Activated CD4-positive, alpha-beta T cell treated with anti-CD3 and anti-CD28 coated beads, Interleukin-2, amount 10 ng/mL, durations not matched to agents 7 days and 5 days (primary cell): ENCODE measurements at places on chromosomes 4 and X. TPM values are rescaled to one million over a fixed set of nuclear protein-coding genes. Genes with fewer than 3 reads are reported as not detected.

- peaks cover 4% of the 10 kb centered on the region for H3K4me1 ChIP-seq
- H3K4me3 ChIP-seq, result no peak overlapping the region
- H3K27me3 ChIP-seq, result peaks cover 19% of the 10 kb centered on the region
- peaks cover 1% of the 10 kb centered on the region for H3K36me3 ChIP-seq
Observed at GRCh38 chr4:2043396-2044118, 15.6 kb upstream of the NAT8L start.

DNA sequence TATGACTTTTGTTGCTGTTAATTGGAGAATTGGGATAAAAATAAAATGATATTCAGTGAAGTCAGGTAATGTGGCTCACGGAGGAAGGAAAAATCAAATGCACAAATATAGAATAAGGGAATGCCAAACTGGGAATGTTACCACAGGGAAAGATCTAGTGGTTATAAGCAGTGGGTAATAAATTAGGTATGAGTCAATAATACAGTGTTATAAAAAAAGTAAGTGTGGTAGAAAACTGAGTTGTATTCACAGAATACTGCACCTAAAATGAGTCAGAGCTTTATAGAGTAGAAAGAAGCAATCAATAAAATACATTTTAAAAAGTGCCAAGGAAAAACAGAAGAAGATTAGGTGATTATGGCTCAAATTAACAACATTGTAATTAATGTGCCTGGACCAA is 34.5 kb downstream of the INTS12 start:
- no peaks in the 10 kb centered on the region for H3K36me3 ChIP-seq
- H3K27me3 ChIP-seq, result peaks cover 12% of the 10 kb centered on the region
- no peak overlapping the region for H3K27ac ChIP-seq
- no peaks in the 10 kb centered on the region for H3K4me1 ChIP-seq

GRCh38 chr4:153227469-153228075 is 23.3 kb downstream of the TRIM2 start:
- H3K4me1 ChIP-seq, result peaks cover 24% of the 10 kb centered on the region
- no peak overlapping the region for H3K27ac ChIP-seq
- DNase-seq, result no peak
- peaks cover 10% of the 10 kb centered on the region for H3K36me3 ChIP-seq

DNA sequence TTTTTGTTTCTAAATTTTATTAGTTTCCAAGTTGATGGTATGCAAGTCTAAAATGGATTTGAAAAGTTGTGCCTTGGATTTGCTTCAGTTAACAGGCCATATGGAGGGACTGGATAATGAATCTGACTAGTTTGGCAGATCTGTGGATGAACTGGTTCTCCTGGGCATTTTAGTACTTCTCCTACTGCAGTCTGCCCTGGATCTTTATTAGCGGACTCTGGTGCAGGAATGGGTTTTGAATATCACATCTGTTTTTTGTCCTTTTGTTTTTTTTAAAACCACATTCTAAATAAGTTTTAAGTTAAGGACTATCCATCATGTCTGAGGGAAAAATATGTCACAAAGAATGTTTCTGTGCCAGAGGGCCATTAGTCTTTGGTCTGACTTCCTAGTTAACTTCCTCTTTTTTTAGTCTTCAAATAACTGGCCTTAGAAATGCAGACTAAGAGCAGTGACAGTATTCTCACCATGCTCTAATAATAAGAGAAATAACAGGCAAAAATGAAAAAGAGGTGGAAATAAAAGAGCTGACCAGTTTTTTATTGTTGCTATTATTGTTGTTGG is 13.9 kb upstream of the DCK start:
- H3K27ac ChIP-seq, result no peak overlapping the region
- no peak overlapping the region for H3K4me3 ChIP-seq
- H3K27me3 ChIP-seq, result no peaks in the 10 kb centered on the region
- no peaks in the 10 kb centered on the region for H3K4me1 ChIP-seq
- H3K36me3 ChIP-seq, result peaks cover 15% of the 10 kb centered on the region

DNA sequence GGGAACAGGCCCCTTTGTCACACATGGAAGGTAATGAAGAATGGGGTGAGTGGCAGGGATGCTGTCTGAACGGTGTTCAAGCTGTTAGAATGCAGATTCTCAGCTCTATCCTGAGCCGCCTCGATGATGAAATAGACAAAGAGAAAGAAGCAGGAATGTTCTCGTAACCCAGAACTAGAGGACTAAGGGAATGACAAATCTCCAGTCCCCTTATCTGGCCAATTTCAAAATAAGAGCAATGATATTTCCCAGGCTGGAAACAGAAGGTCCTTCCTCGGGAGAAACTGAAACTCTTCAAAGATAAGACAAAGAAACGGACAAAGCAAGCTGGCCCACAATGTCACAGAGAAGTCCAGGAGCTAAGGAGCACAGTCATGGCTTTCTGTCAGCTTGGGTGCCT is 29.5 kb upstream of the MTNR1A start:
- H3K4me1 ChIP-seq, result no peaks in the 10 kb centered on the region
- H3K4me3 ChIP-seq, result no peak overlapping the region
- H3K27me3 ChIP-seq, result no peaks in the 10 kb centered on the region
- no peak for DNase-seq
- H3K27ac ChIP-seq, result no peak overlapping the region

GRCh38 chr4:158808399-158808798 is 39.6 kb downstream of the FNIP2 start:
- no peak for DNase-seq
- no peak overlapping the region for H3K4me3 ChIP-seq
- no peaks in the 10 kb centered on the region for H3K27me3 ChIP-seq
- no peak overlapping the region for H3K27ac ChIP-seq
- peaks cover 49% of the 10 kb centered on the region for H3K4me1 ChIP-seq

GRCh38 chrX:27924261-27924660 is 57.0 kb downstream of the DCAF8L1 start:
- no peaks in the 10 kb centered on the region for H3K27me3 ChIP-seq
- no peaks in the 10 kb centered on the region for H3K36me3 ChIP-seq
- no peaks in the 10 kb centered on the region for H3K4me1 ChIP-seq
- no peak for DNase-seq
- no peak overlapping the region for H3K4me3 ChIP-seq
- no peak overlapping the region for H3K27ac ChIP-seq

DNA sequence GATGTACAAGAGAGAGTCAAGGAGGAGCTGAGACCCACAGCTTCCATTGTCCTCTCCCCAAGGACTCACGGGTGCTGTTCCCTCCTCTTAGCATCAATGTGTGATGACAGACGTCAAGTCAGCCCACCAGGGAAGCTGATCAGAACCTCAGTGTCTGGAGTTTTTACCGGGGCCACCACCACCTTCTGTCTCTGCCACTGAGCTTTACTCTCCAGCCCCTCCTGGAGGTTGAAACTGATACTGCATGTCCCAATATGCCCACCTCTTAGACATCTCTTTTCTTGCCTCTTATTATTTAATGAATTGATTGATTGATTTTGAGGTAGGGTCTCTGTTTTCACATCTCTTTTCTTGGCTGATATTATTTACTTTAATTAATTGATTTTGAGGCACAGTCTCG is 10.3 kb upstream of the AKAP17A start:
- H3K27me3 ChIP-seq, result no peaks in the 10 kb centered on the region
- H3K4me3 ChIP-seq, result no peak overlapping the region
- peak; percentile 83 for DNase-seq

- no peak overlapping the region for H3K4me3 ChIP-seq
- peaks cover 30% of the 10 kb centered on the region for H3K27me3 ChIP-seq
- no peaks in the 10 kb centered on the region for H3K36me3 ChIP-seq
- no peak for DNase-seq
- H3K4me1 ChIP-seq, result no peaks in the 10 kb centered on the region
Observed at GRCh38 chr4:73943555-73943954, 38.3 kb downstream of the PF4 start.

GRCh38 chrX:32191316-32191715 is 1020.0 kb downstream of the DMD start:
- DNase-seq, result no peak
- no peaks in the 10 kb centered on the region for H3K27me3 ChIP-seq
- H3K4me3 ChIP-seq, result no peak overlapping the region
- H3K27ac ChIP-seq, result no peak overlapping the region
- H3K4me1 ChIP-seq, result no peaks in the 10 kb centered on the region

DNA sequence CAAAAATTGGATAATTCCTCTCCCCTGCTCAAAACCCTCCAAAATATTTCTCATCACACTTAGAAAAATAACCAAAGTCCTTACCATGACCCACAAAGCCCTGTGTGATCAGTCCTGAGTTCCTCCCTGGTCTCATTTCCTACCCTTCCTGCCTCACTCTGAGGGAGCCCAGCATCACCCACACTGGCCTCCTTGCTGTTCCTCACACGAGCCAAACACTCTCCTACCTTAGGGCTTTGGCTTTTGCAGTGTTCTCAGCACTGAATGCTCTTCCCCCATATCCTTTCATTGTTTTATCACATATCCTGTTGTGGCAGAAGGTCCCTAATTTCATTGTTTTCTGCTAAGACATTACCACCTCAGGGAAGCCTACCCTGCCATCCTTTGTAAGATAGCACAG is 12.2 kb downstream of the MGAT4D start:
- no peaks in the 10 kb centered on the region for H3K4me1 ChIP-seq
- H3K4me3 ChIP-seq, result no peak overlapping the region
- DNase-seq, result no peak
- no peaks in the 10 kb centered on the region for H3K36me3 ChIP-seq

DNA sequence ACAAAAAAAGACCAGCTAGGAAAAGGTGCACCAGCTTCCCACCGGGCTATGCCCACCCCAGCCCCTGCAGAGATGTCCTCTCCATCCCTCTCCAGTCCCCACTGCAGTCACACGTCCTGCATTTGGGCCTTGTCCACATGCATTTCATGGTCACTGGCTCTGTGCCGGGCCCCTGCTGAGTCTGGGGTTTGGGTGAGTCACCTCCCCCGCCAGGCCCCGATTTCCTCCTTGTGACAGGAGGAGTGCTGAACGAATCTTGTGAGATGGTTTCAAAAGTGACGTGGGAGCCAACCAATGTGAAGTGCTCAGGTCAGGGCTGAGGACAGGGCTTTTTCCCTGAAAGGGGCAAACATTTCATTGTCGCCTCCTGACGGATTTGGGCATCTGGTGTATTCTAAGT is 7.1 kb downstream of the CPZ start:
- H3K4me1 ChIP-seq, result peaks cover 8% of the 10 kb centered on the region
- H3K27me3 ChIP-seq, result no peaks in the 10 kb centered on the region
- H3K27ac ChIP-seq, result no peak overlapping the region
- H3K4me3 ChIP-seq, result no peak overlapping the region
- H3K36me3 ChIP-seq, result no peaks in the 10 kb centered on the region

DNA sequence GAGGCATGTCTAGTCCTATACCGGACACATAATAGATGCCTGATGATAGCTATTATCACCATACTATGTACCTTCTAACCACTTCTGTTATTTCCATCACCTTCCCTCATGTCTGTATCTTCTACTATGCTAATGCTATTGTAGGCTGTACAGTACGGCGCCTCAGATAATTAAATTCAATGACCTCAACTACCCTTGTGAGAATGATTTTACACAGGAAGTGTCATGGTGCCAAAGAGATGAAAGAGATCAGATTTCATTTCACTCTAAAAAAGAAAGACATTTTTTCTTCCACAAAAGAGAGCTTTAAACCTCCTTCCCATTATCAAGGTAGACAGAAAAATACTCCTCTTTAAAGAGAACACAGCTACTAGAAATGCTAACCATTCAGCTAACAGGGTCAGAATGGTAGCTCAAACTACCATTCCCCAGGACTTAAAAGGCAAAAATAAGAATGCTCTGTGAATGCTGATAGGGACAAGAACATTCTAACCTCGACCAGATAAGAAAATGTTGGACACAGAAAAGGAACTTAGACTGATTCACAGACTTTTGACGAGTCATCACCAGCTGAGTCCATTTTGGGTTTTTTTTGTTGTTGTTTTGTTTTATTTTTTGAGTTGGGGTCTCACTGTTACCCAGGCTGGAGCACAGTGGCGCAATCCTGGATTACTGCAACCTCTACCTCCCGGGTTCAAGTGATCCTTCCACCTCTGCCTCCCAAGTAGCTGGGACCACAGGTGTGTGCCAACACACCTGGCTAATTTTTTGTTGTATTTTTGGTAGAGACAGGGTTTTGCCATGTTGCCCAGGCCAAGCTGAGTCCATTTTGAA is 99.2 kb upstream of the RAPGEF2 start:
- no peaks in the 10 kb centered on the region for H3K36me3 ChIP-seq
- DNase-seq, result no peak
- H3K4me3 ChIP-seq, result no peak overlapping the region
- no peaks in the 10 kb centered on the region for H3K4me1 ChIP-seq
- H3K27ac ChIP-seq, result no peak overlapping the region

Gene ADRA2C
- not detected for total RNA-seq

Gene VMA21
- 39.7 TPM for total RNA-seq

Gene GLRA3
- total RNA-seq, result not detected

Gene ARHGAP36
- not detected for total RNA-seq

Gene SMR3B
- total RNA-seq, result not detected

Gene IL21
- 0.69 TPM for total RNA-seq

Gene FRAS1
- total RNA-seq, result not detected

Gene CACNA1F
- total RNA-seq, result 0.33 TPM

Gene NIPAL1
- 0.57 TPM for total RNA-seq

Gene TCEAL2
- total RNA-seq, result not detected
